NCI-H2029 treated with DMSO at 0.1 percent for 48 hours (cell line): ENCODE measurements at places on chromosomes 16 and 17.

- DNase-seq = no peak
Measured at GRCh38 chr17:18250259-18250658, 8.3 kb downstream of the FLII start.

DNA sequence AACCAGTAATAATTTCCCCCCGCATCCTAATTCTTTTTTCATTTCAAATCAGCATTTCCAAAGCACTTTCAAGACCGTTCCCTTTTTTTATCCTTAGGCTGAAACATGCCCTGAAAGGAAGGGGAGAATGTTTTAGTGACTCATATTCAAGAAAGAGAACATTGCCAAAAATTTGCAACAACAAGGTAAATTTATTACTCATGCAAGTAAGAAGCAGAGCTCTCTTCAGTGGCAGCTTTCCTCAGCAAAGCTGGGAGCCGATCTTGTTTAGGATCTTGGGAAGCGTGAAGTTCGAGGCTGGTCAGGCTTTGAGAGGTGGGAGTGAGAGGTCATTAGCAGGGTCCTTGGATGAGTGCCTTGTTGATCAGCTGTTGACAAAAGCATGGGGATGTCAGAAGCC, 129.5 kb downstream of the PRKCA start:
- no peak for DNase-seq

DNA sequence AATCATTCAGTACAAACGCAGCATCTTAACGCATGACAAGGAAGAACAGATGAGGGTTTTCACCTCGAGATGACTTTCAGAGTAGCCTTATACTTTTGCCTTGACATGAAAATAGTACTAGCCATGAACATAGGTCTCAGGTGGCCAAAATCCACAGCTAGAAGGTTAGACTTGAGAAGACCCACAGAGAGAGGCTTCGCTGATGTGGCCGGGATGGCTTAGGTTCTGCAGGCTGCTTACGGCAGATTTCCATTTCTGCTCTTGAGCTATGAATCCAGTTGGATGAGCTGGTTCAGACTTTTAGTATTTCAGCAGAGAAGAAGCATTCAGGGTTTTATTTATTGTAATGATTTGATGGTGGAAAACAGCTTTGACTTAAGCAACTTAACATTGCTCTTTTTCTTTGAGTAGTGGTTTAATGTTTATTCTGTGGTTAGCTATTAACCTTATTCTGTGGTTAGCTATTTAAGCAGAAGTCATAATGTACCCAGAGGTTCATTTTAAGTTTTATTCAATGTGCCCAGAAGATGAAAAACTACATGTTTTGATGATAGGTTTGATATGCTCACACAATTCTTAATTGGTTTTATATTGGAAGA, 7.6 kb downstream of the KRT24 start:
- DNase-seq = no peak

GRCh38 chr16:15575293-15576049, 67.5 kb downstream of the MARF1 start:
- peak; percentile 42 for DNase-seq

GRCh38 chr16:53159781-53160436, 105.1 kb downstream of the CHD9 start:
- no peak for DNase-seq

- no peak for DNase-seq
Measured at GRCh38 chr16:19888834-19889233, 4.2 kb upstream of the GPRC5B start.

GRCh38 chr17:83174362-83175118, 95.1 kb downstream of the METRNL start:
- peak; percentile 70 for DNase-seq

DNA sequence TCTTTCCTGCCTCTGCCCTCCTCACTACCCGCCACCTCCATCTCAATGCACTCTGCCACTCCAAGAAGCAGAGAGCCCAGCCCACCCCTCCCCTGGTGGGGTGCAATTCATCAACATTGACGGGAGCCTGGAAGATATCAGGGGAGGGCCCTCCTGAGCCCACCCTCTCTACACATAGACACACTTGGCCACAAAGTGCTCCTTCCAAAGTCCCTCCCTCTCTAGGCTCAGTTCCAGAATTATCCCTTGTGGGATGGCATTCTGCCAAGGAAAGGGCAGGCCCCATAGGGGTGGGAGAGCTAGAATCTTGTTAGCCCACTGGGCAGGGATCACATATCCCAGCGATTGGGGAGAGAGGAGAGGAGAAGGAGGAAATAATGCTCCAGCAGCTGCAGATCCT, 66.2 kb downstream of the TMEM132E start:
- DNase-seq = peak; percentile 92

- DNase-seq = no peak
Measured at GRCh38 chr17:78707016-78707415, 75.1 kb downstream of the CYTH1 start.

GRCh38 chr16:77234611-77235010, 35.4 kb downstream of the SYCE1L start:
- no peak for DNase-seq

DNA sequence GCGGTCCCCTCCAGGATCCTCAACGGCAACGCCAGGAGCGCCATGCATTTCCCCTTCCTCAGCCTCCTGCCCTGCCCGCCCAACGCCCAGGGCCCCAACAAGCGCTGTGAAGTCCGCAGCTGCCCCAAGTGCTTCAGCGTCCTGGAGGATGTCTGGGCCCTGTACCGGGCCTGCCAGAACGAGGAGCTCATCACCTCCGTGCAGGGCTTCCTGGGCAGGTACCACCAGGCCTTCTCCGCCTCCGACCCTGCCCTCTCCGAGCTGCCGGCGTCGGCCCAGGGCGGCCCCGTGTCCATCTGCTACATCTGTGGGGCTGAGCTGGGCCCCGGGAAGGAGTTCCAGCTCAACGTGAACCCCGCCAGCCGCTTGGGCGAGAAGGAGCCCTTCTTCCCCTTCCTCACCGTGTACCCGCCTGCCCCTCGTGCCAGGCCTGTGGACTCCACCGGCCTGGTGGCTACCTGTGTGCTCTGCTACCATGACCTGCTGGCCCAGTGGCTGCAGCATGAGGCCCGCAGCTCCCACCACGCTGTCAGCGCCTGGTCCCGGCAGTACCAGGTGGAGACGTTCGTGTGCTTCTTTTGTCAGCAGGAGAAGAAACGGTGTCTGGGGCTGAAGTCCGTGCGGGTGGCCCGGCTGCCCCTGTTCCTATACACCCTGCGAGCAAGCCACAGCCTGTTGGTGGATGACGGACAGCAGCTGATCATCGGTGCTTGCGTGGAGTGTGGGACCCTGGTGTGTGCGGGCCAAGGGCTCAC, 58.9 kb upstream of the CIBAR2 start:
- no peak for DNase-seq

GRCh38 chr16:1488054-1488601, 616 bp downstream of the PTX4 start:
- no peak for DNase-seq

DNA sequence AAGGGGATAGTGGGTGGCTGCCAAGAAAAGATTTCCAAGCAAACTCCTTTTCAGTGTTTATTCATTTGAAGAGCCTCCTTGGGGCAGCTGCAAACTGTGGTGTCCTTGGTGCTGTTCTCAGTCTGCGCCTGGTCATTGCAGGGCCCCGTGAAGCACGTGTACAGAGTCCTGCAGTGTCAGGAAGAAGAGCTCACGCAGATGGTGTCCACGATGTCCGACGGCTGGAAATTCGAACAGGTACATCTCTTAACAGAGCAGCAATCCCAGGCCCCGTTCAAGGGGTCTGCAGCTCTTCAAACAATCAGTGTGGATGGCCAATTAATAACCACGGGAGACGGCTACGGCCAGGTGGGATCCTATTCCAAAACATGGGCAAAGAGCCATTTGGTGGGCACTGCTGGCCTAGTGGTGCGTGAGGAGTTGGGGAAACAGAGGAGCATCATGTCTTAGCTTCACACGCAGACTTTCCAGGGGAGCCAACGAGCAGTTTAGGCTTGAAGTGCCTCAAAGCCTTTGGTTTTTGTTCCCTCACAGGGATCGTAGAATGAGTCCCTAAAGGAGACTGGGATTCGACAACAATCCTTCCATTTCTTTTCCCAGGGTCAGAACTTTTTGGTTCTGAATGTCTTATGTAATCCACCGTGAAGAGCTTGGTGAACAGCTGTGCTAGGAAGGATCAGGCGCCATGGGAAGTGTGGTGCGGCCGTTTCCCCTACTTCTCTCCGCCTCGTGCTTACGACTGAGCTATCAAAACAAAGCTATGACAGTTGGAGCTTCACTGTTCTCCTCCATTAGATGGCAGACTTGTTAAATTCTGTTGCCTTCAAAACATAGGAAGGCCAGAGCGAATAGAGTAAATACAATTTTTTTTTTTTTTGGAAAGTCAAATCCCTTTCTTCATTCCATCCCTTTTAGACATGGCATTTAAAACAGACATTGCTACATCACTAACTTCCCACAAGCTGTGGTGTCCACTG, 12.6 kb downstream of the KCTD2 start:
- no peak for DNase-seq

DNA sequence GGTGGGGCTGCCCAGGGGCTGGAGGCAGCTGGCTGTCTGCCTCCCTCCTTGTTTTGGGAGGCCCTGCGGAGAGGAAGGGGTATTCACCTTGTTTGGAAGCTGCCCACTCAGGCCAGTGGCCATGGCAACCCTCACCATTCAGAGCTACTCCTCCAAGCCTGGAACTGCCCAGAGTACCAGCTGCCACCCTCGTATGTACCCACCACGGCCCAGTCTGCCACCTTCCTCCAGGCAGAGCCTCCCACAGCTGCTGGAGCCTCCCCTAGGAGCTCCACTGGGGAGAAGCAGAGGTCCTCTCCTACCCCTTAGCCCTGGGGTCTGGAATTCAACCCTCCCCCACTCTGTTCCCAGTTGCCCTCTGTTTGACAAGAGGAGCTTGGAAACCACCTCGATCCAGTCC, 90.7 kb downstream of the AXIN2 start:
- DNase-seq = no peak

- no peak for DNase-seq
Measured at GRCh38 chr16:55035029-55035428, 104.4 kb downstream of the IRX5 start.

- DNase-seq = no peak
Measured at GRCh38 chr17:6279659-6280058, 155.3 kb downstream of the AIPL1 start.

- peak; percentile 67 for DNase-seq
Measured at GRCh38 chr16:106623-107324, 28.7 kb downstream of the MPG start.

DNA sequence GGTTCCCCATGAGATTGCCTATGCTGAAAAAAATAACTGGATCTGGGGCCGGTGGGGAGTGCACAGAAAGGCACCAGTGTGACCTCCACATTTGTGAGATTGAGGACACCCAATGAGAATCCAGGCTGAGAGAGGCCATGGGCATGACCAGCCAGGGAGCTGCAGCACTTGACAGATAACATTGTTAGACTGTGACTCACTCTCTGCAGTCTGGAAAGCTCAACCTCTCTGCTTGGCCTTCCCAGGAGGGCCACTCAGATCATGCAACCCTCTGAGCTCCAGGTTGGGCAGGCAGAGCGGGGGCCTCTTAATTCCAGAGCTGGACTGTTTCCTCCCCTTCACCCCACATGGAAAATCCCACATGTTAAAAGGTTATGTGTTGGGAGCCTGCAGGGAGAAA, 30.1 kb downstream of the FZD2 start:
- no peak for DNase-seq

- DNase-seq = no peak
Measured at GRCh38 chr17:82345151-82345976, 11.8 kb upstream of the SECTM1 start.

DNA sequence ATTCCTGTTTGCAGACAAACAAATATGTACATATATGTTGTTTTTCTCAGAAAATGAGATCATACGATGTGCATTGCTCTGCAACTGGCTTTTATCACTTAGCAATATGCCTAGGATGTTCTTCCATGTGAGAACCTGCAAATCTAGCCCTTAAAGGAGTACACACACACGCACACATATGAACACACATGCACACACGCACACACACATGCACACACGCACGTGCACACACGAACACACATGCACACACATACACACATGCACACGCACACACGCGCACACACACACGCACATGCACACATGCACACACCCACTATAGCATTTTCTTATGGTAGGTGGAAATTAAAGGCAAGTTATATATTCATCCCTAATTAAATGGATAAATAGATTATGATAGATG, 8.1 kb upstream of the OR2C1 start:
- no peak for DNase-seq

GRCh38 chr17:50620237-50620636, 14.4 kb upstream of the ABCC3 start:
- DNase-seq = no peak

- no peak for DNase-seq
Measured at GRCh38 chr17:61389670-61390478, 9.8 kb upstream of the TBX2 start.

DNA sequence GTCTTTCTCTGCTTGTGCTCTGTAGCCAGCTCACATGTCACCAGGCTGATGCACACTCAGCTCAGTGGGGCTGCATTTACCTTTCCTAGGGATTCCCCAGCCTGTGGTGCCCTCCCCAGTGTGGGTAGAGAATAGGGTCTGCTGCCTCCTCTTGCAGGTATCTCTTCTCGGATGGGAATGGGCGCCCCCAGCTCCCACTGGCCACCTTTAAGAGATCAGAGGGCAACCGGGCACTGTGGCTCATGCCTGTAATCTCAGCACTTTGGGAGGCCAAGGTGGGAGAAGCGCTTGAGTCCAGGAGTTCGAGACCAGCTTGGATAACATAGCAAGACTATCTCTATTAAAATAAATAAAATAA, 3.3 kb downstream of the XYLT2 start:
- no peak for DNase-seq

GRCh38 chr17:55301521-55302406, 37.0 kb downstream of the HLF start:
- no peak for DNase-seq

- no peak for DNase-seq
Measured at GRCh38 chr17:1003633-1003971, 6.7 kb downstream of the TIMM22 start.

DNA sequence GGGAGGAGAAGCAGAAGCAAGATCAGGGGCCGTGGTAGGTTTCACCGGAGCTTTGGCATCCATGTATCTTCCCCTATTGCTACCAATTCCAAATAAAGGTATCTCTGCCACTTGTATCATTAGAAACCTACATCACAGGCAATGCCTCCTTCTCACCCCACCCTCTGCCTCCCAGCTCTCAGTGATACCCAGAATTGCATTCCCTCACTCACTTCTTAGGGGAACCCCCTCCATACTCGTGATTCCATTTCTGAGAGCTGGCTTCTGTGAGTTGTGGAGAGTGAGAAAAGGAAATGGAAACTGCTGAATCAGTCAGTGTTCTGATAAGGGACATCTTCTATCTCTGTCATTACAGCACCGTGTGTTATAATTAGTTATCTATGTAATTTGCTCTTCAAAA, 2.3 kb upstream of the CCL3 start:
- DNase-seq = no peak

GRCh38 chr16:53150769-53151168, 96.0 kb downstream of the CHD9 start:
- DNase-seq = no peak

GRCh38 chr17:44543905-44544523, 13.3 kb upstream of the FZD2 start:
- DNase-seq = no peak

- no peak for DNase-seq
Measured at GRCh38 chr16:66516509-66516807, 33.5 kb downstream of the TK2 start.

- no peak for DNase-seq
Measured at GRCh38 chr16:84413244-84414004, 45.1 kb downstream of the ATP2C2 start.

GRCh38 chr16:1906846-1907165, 11.4 kb downstream of the HS3ST6 start:
- no peak for DNase-seq
